KG1 (cell line): ENCODE measurements at places on chromosomes 1 and 21.

- DNase-seq: no peak
Observed at GRCh38 chr21:45498646-45499000, 43.6 kb downstream of the SLC19A1 start.

GRCh38 chr1:205667909-205668643, 12.2 kb downstream of the SLC45A3 start:
- no peak for DNase-seq

GRCh38 chr1:65840683-65841082, 48.0 kb downstream of the PDE4B start:
- DNase-seq: no peak

- DNase-seq: no peak
Observed at GRCh38 chr1:220803401-220804201, 16.9 kb downstream of the MTARC1 start.

DNA sequence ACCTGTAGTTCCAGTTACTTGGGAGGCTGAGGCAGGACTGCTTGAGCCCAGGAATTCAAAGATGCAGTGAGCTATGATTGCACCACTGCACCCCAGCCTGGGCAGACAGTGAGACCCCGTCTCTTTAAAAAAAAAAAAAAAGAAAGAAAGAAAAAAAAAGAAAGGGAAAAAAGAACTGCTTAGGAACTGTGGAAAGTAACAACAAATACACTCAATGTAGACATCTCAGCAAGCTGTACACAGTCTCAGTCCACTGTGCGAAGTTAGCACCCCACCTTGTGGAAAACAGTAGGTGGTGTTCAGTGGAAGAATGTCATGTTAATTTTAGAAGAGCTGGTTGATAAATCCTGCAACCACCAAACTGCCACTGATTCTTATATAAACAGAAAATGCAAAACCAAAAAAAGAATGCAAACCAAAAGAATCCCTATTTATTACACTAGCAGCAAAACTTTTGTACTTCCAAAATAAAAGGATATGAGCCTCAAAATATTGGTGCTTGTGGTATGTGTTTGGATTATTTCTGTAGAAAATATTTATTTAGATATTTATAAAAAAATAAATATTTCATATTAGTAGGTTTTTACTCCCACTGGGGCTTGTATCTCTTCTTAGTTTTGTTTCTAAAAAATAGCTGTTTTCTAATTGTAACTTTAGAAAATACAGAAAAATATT, 31.1 kb downstream of the ALG14 start:
- DNase-seq: no peak

DNA sequence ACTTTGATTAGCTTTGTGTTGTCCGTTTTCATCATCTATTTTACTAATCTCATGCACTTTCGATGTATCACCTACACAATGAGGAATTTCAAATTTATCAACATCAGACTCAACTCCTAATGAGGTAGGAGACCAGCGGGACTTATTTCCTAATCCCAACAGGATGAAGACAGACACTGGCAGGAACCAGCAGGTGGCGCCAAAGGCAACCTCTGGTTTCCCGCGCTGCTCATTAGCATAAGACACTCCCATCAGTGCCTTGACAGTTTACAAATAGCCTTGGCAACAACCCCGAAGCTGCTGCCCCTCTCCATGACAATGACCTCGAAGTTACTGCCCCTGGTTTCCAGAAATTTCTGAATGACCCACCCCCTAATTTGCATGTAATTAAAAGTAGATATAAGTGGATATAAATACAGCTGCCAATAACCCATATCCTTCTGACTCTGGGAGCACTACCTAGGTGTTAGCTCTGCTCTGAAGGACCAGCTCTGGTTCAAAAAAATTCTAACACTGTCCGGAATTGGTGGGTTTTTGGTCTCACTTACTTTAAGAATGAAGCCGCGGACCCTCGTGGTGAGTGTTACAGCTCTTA, 974.8 kb downstream of the ADGRL2 start:
- no peak for DNase-seq

- no peak for DNase-seq
Observed at GRCh38 chr1:85195703-85196102, 5.1 kb downstream of the SYDE2 start.

- DNase-seq: no peak
Observed at GRCh38 chr1:19153169-19153568, 56.9 kb downstream of the UBR4 start.

DNA sequence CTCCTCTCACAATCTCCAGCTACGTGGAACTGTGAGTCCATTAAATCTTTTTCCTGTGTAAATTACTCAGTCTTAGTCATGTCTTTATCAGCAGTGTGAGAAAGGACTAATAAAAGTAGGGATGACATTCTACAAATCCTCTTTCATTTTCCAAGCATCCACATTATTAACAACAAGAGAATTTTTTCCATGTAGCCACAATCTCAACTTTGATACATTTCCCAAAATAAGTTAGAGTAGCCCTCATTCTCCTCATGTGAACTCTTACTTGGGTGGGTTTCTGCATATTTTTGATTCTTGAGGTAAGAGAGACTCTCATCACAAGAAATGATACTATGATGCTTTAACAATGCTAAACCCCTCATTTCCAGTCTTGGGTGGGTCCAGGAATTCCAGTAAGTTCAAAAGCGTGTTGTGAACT, 52.8 kb downstream of the TNFSF18 start:
- DNase-seq: no peak

- no peak for DNase-seq
Observed at GRCh38 chr1:42136466-42136865, 16.7 kb upstream of the GUCA2B start.

DNA sequence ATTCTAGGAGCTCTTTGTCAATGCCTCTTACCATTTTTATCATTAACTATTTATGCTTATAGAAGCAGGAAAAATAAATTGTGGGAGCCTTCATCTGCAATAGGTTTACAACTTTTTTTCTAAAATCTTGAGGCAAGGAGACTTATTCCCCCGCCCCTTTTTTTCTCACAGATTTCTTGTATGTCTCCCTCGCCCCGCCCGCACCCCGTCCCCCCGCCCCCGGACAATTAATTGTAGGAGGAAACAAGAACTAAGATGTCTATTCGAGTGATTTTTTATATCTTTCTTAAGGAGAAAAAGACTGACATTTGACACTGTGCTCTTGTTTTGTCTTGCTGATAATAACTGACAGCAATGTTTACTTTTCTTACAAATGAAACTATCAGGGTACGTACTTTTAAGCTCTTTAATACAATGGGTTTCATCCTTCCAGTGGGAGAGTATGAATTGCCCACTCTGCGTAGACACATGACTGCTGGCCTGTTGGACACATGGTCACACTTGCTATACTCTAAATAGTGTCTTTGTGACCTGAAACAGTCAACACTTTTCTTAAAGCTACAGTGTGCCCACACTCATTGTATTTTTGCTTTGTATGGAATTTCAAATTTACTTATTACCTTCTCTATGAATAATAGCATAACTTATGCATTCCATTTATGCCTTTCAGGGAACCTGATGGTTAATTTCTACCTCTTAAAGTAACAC, 1.5 kb upstream of the IVNS1ABP start:
- DNase-seq: no peak

DNA sequence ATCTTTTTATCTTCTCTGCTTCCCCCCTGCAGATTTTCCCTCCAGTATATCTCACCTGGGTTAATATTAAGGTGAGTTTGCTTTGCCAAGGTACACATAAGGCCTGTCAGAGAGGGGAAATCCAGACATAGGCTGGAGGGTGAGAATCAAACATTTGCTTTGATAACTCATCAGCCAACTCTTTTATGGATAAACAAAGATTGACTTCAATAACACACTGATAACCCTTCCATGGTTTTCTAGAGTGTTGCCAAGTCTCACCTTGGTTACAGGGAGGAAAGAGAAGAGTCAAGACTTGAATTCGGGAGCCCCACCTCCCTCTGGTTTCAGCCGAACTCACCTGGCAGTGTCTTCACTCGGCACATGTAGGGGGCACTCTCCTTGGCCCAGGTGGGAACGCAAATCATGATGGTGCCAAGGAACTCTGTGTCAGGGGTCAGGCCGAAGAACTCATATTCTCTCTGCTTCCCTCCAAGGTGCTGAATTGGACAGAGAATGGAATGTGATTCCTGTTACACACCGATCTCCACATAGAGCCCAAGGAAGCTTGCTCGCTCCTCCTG, 15.1 kb downstream of the IL22RA1 start:
- DNase-seq: no peak

- DNase-seq: no peak
Observed at GRCh38 chr1:147480565-147480935, 60.8 kb upstream of the BCL9 start.

DNA sequence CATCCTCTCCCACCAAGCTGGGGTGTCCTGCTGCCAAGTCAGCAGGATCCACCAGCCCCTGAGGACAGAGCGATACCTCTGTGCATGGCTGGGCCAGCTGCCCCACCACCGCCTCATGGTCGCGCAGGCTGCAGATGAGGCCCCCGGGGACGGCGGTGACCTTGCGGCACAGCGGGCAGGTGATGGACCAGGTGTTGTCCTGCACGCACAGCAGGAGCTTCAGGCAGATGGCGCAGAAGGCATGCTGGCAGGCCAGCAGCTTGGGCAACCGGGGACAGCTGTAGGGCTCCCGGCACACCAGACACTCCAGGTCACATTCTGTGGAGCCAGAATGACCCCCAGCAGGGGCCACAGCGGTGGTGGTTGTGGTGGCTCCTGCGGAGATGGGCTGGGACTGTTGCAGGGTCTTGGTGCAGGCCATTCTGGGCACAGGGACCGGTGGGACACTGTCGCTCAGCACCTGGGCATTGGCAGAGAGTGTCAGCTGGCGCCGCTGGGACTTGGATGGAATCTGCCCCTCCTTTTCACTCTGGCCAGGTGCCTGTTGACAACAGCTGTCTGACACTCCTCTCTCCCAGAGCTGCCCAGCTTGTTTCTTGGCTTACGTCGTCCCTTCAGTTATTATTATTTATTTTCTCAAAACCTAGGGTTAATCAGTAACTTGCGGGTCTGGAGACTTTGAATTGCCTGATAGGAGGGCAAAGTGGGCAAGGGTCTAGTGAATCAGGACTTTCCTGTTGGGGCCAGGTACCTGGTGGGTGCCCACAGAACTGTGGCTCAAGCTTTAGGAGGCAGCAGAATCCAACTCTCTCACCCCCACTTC, at the start of gene RNF186:
RNF186 (minus strand) TSS at position 603 of the 823 bp plus-strand sequence; CDS start at position 421, 182 bp downstream.
- DNase-seq: no peak

DNA sequence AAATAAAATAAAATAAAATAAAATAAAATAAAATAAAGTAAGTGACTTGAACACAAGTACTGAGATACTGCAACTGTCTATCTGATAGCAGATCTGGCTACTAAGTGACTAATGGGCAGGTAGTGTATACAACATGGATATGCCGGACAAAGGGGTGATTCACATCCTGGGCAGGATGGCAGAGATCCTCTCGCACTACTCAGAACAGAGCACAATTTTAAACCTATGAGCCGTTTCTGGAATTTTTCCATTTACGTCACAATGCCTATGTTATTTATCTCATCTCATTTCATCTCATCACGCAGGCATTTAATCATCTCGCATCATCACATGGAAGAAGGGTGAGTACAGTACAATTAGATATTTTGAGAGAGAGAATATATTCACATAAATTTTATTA, 233.3 kb upstream of the COA6 start:
- DNase-seq: no peak

DNA sequence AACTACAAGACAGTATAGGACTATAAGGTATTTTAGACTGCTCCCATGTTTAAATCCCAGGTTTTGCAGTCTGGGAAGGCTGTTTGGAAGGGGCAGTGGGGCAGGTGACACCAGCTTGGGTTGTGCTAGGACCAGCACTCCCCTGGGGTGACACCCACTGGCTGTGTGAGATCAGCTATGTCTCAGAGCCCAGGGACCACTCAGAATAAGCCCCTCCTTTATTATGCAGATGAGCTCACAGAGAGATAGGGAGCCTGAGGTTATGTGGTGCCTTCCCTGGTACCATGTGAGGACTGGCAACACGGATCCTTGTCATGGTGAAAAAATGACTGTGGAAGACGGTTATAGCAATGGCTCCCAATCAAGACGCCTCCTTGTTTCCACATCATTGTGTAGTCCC, 71.0 kb downstream of the NENF start:
- no peak for DNase-seq

- DNase-seq: no peak
Observed at GRCh38 chr1:240486611-240487010, 125.3 kb downstream of the GREM2 start.

GRCh38 chr1:9126511-9126910, 2.4 kb downstream of the GPR157 start:
- DNase-seq: no peak

- no peak for DNase-seq
Observed at GRCh38 chr1:82840192-82840591, 1039.5 kb downstream of the ADGRL2 start.

DNA sequence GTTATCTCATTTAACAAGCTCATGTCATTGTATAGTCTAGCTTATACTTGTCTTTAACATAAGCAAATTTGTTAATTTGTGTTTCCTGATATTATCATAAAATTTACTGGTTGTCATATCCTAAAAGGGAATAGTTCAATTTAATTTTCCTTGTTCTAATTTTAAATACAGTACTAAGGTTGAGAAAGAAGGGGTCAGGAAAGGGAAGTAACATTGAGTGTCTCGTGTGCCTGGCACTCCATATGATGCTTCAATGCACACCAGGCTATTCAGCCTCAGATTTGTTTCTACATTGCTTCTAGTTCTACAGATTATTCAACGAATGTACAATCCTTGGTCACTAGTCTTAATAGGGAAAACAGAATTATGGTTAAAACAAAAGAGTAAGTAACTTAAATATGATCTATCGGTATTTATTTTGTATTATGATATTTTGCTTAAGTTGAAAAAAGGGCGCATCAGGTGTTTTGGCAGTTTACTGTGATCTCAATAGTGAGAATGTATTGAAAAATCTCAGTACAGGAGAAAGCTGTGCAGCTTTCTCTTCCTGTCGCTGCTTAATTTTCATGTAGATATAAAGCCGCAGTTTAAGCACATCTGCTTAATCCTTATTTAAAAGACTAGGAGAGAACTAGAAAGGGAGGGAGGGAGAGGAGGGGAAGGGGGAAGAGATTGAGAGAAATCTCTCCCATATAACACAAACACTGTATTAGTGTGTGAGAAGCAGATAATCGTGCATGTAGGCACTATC, 13.0 kb downstream of the PTPRC start:
- DNase-seq: no peak

GRCh38 chr1:145601593-145601992, 6.2 kb upstream of the GPR89A start:
- no peak for DNase-seq

GRCh38 chr1:208841436-208841835, 597.3 kb upstream of the PLXNA2 start:
- no peak for DNase-seq

- DNase-seq: no peak
Observed at GRCh38 chr1:114097109-114097508, 56.6 kb downstream of the SYT6 start.

DNA sequence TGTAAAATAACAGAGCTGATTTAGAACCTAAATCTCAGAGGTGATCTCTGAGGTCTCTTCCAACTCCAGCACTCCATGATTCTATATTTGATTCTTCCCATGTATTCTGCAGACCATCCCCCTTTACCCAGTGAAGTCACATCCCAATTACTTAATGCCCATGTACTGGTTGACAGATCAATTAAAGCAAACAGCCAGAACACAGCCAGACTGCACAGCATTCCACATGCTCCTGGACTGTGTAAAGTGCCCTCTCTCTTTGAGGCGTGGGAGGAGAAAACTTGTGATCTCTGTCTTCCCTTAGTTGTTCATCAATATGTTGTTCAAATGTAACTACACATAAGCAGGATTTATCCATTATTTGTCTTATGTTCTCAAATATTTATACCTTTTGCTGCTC, 18.1 kb downstream of the NOS1AP start:
- DNase-seq: no peak
